ENCODE measurements at places on chromosomes 3 and 15.

- no peak for DNase-seq
Measured at GRCh38 chr15:41895491-41895890, 1.6 kb upstream of the SPTBN5 start.

- no peak for DNase-seq
Measured at GRCh38 chr3:127771746-127772145, 50.6 kb downstream of the MGLL start.

DNA sequence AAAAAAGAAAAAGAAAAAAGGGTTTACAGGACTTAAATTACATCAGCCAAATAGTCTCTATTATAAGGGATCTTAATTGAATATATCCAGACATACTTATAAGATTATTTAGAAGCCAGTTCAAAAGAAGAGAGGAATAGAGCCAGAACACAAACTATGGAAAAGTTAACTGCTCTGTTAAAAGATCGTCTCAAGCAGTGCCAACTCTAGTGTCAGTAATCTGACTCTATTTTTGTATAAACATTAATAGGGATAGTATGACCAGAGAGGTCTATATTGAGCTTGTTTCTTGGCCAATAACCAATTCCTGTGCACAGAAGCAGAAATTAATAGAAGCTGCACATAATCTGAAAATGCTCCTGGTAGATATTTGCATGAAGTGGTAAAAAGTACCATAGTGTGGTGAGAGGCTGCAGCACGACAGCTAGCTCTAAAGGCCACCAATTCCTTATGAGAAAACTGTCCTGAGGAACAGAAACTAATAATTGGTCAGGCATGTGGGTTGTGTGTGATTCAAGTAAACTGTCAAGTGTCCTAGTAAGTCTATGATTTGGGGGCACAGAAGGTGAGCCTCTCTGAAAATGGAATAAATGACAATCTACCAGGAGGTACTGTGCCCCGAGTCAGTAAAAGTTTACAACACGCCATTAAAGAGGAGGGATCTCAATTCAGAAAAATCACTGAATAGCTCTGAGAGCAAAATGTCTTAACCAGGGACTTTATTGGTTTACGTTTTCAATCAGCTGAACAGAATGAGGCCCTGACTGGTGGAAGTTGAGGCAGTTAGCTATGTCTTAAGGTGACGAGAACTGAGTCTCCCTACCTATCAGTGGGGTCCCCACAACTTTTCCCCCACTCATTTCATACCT, 51.5 kb upstream of the NANOGP8 start:
- no peak for DNase-seq

- no peak for DNase-seq
Measured at GRCh38 chr3:15434756-15435155, 7.4 kb downstream of the EAF1 start.

GRCh38 chr15:72887376-72887775, 103.8 kb upstream of the ADPGK start:
- no peak for DNase-seq

DNA sequence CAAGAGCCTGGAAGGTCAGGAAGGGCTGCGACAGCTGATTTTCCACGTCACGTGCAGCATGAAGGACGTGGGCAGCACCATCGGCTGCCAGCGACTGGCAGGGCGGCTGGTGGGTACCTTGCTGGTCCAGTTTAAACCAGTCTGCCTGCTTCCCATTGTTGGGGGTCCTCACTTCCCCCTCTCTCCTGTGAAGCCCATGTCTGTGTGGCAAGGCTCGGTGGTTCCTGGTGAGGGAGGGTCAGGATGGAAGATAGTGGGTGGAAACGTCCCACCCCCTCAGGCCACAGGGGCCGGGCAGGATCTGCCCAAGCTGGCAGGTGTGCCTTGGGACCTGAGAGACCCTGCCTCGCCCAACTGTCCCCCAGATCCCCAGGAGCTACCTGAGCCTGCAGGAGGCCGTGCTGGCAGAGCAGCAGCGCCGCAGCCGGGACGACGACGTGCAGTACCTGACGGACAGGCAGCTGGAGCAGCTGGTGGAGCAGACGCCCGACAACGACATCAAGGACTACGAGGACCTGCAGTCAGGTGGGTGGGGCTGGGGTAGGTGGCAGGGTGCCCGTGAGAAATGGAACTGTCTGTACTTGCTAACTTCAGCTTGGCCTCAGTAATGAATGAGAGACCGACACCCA, 108.2 kb downstream of the LRRK1 start:
- DNase-seq: no peak

DNA sequence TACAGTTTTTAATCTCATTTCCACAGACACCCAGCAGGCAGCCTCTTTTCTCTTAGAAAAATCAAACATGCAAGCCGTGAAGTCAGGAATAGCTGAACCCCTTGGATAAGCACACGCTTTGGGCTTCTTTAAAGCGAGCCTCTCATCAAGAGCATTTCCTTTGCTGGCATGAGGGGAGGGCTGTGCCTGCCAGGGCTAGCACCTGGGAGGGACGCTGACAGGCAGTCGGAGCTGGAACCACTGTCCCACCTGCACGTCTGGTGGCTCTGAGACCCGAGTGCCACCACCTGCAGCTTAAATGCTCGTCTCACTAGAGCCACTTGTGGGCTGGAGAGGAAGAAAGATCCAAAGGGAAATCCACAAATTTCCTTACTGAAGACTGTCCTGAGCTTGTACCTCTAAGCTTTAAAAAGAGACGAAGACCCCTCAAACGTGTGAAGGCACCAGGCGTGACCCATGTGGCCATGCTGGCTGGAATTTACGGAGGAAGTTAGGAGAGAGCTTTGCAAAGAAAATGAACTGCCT, 9.4 kb downstream of the MAP6D1 start:
- DNase-seq: no peak

DNA sequence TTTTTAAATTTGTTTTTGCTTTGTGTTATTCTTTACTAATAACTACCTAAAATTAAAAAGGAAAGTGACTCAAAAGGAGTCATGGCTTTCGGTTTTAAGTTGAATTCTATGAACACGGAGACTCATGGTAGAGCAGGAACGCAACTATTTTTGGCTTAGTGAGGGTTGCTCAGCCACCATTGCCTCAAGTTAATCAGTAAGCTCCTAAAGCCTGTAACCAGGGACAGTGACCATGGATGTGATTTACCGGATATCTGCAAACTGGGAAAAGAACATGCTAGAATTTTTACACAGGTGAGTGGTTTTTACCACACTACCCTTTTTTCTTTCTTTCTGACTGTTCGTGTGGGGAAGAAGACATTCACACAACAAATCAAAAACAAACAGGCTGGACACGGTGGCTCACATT, 11.8 kb downstream of the SLC12A8 start:
- no peak for DNase-seq

- DNase-seq: no peak
Measured at GRCh38 chr3:42180901-42181300, 85.1 kb downstream of the CCK start.

- no peak for DNase-seq
Measured at GRCh38 chr3:8938021-8938420, 25.3 kb downstream of the RAD18 start.

DNA sequence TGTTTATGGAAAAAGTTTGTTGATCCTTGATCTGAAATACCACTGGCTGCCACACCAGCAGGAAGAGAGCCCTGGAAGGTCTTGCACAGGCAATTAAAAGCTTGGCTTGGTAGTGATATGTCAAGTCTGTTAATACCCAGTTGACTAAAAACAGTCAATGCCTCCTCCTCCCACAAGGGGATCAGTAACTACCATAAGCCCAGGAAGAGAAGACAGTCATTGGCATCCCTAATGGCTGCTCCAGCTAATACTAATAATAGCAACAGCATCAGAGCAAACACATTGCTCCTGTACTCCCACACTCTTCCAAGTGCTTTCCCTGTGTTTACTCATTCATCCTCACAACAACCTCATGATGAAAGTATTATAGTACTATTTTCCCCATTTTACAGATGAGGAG, 528.6 kb downstream of the TAFA4 start:
- no peak for DNase-seq

- DNase-seq: no peak
Measured at GRCh38 chr3:185744997-185745843, 79.6 kb downstream of the IGF2BP2 start.

- no peak for DNase-seq
Measured at GRCh38 chr15:68502398-68502901, 70.5 kb upstream of the ITGA11 start.

DNA sequence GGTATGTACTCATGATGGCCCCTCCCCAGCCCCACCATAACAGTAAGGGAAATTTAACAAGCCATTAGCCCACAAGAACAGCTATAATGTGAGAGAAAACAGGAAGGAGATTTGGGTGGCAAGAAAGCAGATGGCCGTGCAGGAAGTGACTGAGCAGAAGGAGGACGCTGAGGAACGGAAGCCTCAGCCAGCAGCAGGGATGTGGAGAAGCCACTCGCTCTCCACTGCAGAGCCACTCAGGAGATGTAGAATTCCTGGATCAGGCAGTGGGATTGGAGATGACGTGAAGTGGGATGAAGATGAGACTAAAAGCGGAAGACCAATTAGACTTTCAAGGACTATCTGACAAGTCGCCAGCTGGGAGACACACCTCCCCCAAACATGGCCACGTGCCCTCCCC, 31.2 kb downstream of the PRR23E start:
- DNase-seq: no peak

GRCh38 chr15:81163961-81164800, 30.1 kb downstream of the CFAP161 start:
- no peak for DNase-seq

- DNase-seq: no peak
Measured at GRCh38 chr3:5613599-5613998, 426.1 kb downstream of the EDEM1 start.

DNA sequence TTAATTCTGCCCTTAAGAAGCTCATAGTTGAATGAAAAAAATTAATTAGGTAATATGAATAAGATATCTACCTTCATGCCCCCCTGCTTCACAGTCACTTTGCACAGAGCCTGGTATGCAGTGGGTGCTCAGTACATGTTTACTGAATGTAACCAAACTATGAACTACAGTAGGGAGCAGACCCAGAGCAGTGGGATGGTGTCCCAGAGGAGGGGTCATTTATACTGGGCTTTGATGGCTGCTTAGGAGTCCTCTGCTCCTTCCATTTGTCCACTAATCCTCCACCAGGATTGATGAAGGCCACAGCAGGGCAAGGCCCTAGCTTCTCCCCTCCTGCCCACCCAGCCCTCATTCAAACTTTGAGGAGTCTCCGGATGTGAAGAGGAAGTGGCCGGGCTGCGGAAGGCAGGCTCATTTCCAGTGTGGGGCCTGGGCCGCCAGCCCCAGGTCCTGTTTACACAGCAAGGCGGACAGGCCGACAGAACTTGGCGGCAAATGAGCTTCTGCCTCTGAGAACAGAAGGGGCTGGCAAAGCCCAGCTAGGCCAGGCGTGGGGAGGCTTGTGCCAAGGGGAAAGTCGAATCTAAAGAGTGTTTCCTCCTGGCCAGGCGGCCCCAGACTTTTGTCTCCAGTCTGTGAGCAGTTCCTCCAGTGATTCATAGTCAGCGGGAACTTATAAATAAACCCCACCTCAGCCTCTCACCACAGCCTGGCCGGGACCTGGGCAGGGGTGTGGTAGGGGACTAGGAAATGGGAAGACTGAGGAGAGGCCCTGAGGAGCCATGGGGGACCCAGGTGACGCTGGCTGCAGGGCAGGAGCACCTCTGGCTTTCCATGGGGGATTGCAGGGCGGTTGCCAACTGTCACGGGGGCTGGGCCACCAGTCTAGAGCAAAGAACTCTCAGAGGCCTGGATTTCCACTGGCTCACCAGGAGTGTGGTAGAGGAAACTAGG, 51.6 kb upstream of the LCTL start:
- DNase-seq: no peak

GRCh38 chr3:12689997-12690711, 26.2 kb upstream of the RAF1 start:
- no peak for DNase-seq

GRCh38 chr3:148970271-148970670, 21.1 kb upstream of the GYG1 start:
- DNase-seq: no peak

DNA sequence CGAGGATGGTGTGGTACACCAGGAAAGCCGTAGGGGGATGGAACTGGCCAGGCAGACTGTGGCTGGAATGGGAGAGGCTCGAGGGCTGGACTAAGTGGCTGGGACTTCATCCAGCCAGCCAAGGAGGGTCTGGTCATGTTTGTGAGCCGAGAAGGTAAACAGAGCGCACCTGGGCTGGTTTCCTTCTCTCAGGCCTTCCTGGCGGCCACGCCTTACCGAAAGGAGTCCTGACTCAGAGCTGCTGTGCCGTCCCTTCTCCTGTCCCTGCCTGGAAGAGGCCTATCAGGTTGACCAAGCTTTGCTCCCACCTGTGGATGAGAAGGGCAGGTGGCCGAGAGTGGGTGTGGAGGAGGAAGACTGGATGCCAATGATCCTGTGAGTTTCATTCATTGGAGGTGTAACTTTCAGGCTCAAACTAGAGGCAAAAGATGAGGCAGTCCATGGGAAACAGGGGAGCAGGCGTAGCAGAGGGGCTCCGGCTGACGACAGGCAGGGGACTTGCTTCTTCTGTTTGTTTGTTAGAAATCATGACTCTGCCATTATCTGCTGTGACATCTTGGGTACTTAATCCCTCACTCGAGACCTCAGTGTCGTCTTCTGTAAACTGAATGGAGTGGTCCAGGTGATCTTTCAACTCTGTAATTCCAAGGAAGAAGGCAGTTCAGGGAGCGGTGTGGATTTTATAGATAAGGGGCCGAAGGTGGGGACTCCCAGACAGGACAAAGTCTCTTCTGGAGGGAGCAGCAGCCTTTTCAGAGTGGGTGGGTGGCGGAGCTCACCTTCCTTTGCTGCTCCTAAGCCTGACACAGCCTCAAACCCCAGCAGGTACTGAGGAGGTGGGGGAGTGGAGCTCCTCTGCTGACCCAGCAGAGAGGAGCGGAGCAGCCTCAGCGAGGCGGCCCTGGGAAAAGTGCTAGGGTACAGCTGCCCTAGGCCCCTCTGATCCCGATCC, 71.8 kb upstream of the GATM start:
- no peak for DNase-seq

DNA sequence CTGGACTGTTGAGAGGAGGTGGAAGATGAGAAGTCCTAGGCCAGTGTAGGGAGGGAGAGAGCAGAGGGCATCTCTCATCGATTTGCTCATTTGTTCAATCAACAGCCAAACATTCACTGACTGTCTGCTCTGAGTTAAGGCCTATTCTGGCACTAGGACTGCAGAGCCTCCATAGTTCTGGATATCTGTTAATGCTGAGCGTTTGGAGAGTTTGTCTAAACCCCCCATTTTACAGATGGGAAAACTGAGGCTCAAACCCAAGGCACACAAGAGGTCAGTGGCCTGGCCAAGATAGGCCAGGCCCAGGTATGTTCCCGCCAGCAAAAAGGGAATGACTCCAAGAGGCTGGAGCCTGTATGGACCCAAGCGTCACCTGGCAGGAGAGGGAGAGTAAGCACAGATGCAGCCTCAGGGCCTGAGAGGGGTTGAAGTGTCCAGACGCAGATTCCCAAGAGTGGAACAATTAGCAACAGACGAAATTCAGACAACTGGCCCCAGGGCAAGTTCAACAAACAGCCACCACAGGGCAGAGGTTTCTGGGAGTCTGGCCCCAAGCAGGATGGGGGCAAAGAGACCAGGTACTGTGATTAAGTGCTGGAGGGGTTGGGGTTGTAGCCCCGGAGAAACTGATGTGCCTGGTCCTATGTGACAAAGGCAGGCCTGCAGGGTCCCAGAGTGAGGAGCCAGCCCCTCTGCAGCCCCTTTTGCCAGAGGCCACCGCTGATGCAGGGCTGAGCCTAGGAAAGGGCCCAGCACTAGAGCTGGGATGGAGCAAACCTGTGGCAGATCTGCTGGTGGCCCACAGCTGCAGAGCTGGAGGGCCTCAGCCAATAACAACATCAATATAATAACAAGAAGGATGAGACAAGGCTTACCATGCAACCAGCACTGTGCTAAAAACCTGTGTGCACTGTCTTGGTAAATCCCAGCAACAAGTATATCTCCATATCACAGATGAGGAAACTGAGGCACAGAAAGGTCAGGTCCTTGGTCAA, 245.1 kb upstream of the TLE3 start:
- DNase-seq: no peak
